ENCODE measurements at places on chromosomes 1 and 21.

GRCh38 chr1:160367516-160367900, 637 bp downstream of the NHLH1 start:
- DNase-seq = no peak

DNA sequence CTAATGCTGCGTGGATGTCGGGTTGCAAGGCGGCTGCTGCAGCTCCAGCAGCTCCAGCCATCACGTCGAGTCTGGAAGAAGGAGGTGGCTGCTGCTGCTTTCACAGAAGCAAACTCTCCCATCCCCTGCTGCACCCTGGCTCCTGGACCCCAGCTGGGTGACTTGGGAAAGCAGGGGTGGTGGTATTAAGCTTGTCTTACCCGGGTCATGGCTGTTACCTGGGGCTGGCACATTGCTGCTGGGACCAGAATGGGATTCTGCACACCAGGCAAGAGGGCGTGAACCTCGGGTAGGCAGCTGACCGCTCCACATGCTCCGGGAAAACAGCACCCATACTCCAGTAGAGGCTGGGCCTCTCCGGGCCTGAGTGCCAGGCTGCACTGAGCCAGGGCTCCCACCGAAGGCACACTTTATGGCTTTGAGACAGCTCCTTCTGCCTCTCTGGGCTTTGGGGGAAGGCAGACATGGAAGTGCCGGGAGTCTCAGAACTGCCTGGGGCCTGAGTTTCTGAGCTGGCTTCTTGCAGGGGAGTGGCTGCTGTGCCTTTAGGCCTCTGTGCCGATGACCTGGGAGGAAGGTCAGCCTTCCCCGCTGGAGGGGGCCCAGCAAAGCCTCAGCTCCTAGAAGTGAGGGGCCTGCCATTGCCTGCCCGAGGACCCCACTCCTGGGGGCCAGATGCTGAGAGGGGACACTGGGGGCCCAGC, 1.2 kb downstream of the SMIM1 start:
- DNase-seq = no peak

- DNase-seq = no peak
These were observed 372.5 kb upstream of the ST6GALNAC5 start for GRCh38 chr1:76494807-76495206.

- DNase-seq = no peak
These were observed 228.1 kb downstream of the C1orf94 start for GRCh38 chr1:34404804-34405203.

DNA sequence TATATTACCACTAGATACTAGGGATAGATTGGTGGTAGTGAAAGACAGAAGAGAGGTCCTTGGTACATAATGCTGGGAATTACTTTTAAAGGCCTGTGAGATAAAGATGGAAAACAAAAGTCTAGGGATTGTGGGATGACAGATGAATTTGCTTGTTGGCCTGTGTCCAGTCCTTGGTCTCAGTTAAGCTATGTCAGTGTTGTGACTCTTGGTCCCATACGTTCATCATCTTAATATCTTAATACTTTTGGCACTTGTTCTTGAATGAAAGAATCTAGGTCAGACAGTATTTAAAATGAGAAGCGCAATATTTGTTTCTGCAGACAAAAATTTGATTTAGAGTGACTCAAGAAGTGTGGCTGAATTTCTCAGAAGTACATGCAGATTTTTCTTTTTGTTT, 7.6 kb downstream of the RPL5 start:
- DNase-seq = no peak

DNA sequence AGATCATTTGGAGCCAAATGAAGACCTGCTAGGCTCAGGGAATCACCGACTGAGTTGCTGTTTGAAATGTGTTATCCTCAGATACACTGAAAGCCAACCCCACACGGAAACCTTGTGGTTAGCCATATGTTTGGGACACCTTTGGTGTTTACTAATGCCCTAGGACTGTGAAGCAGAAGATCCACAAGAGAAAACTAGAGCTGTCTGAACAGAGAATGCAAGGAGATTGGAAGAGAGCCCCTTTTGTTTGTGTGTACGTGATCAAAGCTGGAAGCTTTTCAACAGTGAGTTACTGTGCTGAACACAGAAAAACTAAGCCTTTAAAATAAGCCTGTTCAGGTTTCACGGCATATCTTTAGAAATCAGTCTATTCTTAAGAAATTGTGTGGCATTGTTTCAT, 908.2 kb upstream of the ADGRL2 start:
- no peak for DNase-seq

GRCh38 chr21:31913182-31913608, 40.4 kb downstream of the HUNK start:
- DNase-seq = no peak

DNA sequence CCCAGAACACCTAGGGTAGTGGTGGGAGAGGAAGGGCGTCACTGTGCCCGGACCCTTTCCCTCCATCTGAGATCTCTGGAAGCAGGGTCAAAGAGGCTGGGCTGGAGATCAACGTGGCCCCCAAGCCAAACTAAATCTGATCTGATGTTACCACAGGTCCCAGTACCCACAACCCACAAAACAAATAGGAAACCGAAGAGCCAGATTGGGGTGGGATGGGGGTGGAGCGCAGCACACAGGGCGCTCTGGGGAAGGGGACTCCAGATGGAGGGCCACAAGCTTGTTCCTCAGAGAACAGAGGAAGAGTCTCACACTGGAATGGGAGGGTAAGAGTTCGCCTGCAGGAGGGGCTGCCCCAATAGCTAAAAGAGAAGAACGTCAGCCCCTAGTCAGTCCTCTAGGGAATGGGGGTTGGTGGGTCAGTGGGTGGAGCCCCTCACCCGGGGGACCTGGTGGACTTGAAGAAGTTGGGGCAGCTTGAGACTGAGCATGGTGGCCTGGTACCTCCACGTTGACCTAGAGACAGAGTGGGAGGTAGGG, 1.5 kb downstream of the PAQR6 start:
- no peak for DNase-seq

DNA sequence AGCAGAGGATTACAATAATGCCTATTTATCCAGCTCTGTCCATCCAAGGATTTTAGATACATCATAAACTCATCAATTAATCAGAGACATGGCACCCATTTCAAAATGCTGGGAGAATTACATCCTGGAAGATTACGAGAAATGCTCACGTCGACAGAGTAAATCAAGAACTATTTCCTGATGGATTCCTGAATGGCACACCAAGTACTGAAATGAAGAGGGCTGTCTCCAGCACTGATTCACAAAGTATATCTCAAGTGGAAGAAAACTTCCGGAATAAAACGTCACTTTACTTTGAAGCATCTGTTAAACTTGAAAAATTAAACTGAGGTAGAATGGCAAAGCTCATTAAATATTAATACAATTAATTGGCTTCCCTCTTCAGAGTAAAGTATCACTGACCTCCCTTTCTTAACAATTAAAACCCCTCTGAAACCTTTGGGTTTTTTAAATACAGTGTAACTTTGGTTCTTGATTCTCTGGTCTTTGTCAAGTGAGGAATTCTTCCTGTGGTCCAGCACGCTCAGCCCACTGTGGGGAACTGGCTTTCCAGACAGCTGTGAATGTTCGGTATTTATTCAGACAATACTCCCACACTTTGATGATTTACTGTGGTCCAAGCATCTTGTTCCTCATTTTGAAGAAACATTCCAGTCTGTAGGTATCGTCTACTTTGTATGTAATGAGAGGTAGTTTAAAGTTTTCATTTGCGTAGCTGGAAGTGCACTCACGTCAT, 288.0 kb downstream of the NFIA start:
- no peak for DNase-seq

GRCh38 chr1:212072047-212072446, 36.5 kb downstream of the DTL start:
- DNase-seq = no peak

DNA sequence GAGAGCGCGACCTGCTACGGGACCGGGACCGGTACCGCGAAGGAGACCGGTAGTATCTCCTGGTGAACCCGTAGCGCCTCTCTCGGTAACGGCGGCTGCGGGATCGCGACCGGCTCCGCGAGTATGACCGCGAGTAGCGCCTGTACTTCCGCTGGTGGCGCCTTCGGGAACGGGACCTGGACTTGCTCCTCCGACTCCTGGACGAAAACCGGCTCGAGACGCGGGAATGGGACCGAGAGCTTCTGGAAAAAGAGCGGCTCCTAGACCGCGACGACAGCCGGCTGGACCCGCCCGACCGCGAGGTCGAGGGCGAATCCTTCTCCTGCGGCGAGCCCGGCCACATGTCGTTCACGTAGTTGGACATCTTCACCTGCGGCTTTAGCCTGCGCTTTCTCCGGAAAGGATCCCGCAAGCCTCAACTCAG, 642 bp downstream of the RSRP1 start:
- DNase-seq = no peak

DNA sequence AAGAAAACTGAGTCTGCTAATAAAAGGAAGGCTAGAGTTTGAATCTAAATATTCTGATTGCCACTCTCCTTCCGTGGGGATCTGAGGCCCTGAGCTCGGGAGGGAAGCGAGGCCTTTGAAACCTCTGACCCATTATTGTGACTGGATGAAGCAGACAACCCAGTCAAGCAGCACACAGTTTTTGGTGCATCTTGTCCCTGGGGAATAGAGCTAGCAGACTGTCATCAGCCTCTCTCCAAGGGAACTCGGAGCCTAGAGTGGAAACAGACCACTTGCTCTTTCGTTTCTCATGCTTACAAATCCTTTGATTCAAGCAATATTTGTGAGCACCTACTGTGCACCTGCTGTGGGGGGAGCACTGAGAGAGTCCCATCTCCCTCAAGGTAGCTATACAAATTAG, 133.2 kb upstream of the KLHDC7A start:
- DNase-seq = no peak

GRCh38 chr1:46760558-46761166, 38.2 kb upstream of the CYP4B1 start:
- no peak for DNase-seq

- DNase-seq = no peak
These were observed 100.3 kb upstream of the SGIP1 start for GRCh38 chr1:66433611-66434010.

- DNase-seq = no peak
These were observed 33.7 kb upstream of the NBL1 start for GRCh38 chr1:19610282-19610981.

DNA sequence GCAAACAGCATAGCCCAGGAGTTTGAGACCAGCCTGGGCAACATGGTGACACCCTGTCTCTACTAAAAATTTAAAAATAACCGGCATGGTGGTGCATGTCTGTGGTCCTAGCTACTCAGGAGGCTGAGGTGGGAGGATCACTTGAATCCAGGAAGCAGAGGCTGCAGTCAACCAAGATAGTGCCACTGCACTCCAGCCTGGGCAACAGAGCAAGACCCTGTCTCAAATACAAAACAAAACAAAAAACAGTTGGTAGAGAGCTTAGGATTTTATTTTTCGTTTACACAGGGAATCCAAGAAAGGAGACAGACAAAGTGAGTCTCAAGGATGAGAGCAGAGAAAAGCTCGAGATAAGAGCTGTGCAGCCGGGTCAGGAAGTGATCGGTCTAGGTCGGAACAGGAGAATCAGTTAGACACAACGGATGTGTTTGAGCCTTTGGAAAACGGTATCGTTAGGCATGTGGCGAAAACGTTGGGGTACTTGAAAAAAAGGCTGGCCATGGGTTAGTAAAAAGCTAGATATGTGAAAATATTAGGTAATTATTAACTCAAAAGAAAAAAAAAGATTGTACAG, 1.7 kb upstream of the MIB2 start:
- no peak for DNase-seq

- no peak for DNase-seq
These were observed 124.2 kb downstream of the GALNT2 start for GRCh38 chr1:230191079-230191804.

GRCh38 chr1:220176540-220176939, 82.6 kb downstream of the IARS2 start:
- no peak for DNase-seq

DNA sequence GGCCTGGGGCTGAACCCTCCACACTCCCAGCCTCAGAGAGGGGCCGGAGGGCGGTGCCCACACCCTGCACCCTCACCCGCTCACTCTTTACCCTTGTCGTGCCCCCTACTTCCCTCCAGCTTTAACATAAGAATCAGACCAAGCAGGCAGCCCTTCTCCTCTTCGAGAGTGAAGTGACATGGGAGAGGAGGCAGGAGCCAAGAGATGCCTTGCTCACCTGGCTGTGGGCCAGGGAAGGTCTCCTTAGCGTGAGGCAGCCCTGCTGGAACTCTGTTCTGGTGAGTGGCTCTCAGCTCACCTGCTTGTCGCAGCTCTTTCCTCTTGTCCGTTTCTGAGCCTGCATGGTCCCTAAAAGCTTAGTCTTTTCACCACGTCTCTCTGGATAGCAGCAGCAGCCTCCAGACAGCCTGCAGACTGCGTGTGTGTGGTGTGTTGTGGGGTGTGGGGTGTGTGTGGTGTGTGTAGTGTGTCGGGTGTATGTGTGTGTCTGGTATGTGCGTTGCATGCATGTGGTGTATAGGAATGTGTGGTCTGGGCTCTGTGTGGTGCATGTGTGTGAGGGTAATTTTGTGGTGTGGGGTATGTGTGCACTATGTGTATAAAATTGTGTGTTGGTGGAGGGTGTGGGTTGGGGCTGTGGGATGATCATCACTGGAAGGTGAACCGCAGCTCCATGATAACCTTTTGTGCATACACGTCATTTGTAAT, 86.7 kb downstream of the CCDC185 start:
- no peak for DNase-seq

DNA sequence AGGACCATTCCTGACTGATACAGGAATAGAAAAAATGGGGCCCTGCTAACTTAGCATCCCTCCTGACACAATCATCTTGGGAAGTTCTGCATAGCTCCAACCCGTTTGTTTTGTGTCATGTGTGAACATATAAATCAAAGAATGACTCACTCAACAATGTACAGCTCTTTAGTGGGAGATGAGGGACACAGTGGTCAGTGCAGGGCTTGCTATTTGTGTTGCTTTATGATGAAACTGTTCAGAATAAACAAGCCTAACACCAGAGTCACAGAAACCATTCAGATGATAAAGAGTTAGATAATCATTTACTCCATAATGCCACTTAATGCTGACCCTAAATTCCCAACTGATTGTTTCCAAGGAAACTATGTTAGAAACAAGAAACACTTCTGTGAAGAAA, 154.2 kb upstream of the ZNHIT6 start:
- DNase-seq = no peak

GRCh38 chr1:39689635-39690034, 1.6 kb downstream of the HPCAL4 start:
- no peak for DNase-seq

DNA sequence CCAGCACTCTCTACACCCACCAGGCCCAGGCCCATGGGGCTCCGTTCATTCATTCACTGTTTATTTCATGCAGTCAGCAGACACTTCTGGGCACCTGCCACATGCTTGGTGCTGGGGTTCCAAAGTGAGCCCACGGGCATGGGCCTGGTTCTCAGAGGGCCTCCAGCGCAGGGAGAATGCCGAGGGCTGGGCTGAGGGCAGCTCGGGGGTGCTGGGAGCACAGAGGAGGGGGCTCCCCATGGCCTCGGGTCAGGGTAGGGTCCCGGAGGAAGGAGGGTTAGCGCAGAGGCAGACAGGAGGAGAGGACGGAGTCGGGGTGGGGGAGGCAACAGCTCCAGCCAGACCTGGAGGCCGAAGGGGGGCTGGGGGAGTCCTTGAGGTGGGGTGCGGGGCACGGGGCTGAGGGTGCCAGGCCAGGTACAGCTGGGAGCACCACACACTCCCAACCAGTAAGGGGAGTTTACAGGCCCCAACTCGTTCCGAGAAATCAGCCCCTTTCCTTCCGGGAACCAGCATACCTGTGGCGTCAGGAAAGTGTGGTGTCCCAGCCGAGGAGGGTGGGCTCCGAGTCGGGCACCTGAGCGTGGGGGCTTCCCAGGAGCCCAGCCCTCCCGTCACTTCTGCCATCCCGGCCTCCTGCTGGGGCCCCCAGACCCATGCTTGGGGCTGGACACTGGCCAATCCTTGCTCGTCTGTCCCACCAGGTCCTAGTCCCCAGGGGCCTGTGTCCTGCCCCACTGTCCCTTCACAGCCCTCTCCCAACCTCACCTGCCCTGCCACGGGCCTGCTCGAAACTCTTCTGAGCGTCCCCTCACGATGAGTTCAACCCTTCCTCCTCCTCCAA, 10.8 kb downstream of the ARHGEF16 start:
- DNase-seq = no peak
